GM13977 (cell line): ENCODE measurements at places on chromosomes 4 and X.

- no peak for DNase-seq
Observed at GRCh38 chrX:10519278-10519677, 101.1 kb downstream of the MID1 start.

DNA sequence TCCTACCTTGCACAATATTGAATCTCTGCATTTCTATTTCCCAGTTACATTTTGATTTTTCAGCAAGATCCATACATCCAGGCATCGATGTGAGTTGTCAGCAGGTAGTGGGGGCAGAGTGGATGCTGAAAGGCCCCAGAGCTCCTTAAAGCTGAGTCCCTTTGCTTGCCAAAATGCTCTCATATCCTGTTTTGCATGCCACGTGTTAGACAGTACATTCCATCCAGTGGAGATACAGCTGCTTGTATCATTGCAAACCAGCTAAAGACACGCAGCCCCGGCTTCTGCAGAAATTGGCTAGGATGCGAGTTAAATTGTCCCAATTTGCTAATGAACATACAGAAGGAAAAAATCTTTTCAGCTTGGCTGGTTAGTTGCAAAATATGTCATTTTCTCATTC is 179.6 kb upstream of the MXRA5 start:
- no peak for DNase-seq

- no peak for DNase-seq
Observed at GRCh38 chr4:182812916-182813315, 104.3 kb downstream of the DCTD start.

- peak; percentile 12 for DNase-seq
Observed at GRCh38 chrX:39261446-39262147, 460.3 kb downstream of the MID1IP1 start.

GRCh38 chr4:132123870-132124623 is 1025.0 kb upstream of the PCDH10 start:
- no peak for DNase-seq

DNA sequence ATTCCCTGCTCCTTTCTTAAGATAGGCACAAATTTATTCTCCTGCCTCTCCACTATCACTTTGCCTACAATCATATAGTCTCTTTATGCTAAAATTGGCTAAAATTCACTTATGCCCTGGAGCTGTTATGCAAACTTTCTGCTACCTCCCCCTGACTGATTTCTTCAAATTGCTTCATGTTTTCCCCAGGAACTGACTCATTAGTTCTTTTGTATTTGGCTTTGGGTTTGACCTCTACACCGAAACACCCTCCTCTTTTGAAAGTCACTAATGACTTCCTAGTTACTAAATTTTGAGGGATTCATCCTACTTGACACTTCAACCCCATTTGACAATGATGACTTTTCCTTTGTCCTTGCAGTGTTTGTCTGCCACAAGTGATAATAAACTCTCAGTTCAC is 222.6 kb downstream of the NDST4 start:
- DNase-seq = no peak

- no peak for DNase-seq
Observed at GRCh38 chrX:70247252-70247651, 12.8 kb downstream of the P2RY4 start.
